Activated T-cell treated with anti-CD3 and anti-CD28 coated beads for 48 hours (primary cell): ENCODE measurements at places on chromosomes 1 and 21.

DNA sequence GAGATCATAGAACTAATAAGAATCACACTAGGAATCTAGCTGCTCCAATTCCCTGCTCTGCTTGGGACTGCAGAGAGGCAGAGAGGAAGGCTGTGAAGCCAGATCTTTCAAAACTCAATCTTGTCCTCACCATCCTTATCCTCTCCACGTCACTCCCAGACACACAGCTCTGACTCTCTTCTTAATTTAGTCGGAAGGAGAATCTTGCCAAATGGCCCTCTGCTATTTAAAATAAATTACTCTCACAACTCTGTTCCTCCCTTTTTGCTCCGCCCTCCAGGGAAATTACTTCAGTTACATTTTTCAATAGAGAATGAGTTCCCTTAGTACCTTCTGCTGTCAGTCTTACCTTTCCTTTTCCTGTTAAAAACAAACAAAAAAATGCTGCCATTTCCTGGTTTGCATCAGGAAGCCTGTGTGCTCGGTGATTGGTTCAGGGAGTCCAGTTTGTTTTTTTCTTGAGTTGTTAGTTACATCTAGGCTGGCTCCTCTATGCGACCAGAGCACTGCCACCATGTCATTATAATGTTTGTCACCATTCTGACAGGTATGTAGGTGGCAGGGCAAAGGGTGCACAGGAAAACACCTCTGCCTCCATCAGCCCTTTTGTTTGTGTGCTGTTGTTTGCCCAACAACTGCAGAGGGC is 80.1 kb downstream of the FCRL5 start:
- no peak for DNase-seq

DNA sequence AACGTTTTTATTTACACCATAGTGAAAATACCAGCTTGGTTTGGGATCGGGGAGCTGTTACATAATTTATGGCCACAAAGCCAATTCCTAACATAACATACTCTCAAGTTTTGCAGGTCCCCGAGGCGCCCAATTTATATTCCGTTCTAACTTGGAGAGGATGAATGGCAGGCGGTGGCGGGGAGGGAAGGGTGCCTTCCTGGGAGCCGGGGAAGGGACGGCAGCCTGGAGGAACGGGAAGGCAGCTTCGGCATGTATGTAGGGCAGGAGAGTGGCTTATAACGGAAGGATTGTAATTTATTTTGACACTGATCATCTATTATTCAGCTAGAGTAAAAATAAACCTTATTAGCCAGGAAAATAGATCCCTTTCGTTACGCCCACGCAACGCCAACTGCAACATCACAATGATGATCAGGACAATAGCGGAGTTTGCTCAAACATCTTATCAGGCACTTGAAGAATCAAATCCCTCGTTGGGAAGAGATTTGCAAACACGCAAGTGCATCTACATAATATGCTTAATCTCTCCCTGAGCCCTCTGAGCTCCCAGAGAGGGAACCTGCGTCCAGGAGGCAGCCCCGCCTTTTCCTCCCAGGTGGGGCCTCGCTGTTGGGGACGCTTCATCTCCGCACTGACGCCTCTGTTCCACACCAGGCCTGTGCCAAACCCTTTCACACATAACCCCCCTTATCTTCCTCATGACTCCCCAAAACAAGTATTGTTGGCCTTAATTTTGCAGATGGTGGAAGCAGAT is 93.7 kb upstream of the C1orf174 start:
- no peak for DNase-seq

DNA sequence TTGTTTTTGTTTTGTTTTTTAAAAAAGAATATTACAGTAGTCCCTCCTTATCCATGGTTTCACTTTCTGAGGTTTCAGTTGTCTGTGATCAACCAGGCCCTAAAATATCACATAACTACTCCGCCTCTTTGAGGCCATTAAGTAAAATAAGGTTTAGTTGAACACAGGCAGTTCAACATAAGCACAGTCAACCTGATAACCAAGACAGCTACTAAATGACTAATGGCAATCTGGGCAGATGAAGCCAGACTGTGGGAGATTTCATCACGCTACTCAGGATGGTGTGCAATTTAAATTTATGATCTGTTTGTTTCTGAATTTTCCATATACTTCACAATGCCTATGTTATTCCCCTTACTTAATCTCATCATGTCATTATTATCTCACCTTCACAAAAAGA is 30.1 kb downstream of the LDLRAD1 start:
- DNase-seq = no peak

DNA sequence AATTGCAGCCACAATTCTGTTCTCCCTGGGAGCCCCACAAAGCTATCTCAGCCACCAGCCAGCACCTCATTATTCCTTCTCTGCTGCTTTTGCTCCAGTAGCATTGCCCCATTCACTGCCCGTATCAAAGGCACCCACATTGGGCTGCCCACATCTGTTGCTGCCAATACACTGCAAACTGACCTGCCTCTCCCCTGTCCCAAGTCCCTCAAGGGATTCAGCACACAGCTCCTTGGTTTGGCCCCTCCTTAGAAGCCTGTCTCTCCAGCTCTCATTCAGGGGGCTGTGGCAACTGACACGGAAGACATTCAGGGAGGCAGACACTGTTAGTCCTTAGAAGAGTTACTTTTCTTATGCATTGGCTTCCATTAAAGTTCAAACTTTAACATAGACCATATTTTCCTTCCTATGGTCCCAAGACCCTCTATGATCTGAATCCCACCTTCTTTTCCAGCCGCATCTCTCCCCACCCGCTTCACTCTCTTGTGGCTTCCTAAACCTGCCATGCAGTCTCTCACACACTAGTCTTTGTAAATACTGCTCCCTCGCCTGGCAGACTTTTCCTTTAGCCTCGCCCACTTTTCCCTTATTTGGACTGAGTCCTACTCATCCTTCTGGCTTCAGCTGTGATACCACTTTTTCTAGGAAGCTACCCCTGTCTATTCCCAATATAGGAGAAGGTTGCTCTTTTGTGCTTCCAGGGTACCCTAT is 19.3 kb upstream of the KLHDC8A start:
- no peak for DNase-seq

- DNase-seq = no peak
Observed at GRCh38 chr1:24987875-24988557, 57.9 kb upstream of the RUNX3 start.

DNA sequence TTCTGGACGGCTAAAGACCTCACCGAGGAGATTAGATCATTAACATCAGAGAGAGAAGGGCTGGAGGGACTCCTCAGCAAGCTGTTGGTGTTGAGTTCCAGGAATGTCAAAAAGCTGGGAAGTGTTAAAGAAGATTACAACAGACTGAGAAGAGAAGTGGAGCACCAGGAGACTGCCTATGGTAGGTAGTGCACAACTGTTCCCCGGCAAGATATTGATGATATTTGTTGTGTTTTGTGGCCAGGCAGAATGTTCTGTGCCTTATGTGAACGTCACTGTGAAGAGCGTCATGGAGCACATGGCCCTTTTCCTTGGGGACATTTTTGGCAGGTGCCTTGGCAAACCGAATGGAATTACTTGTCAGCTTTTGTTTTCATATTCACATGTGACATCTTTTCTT is 191.7 kb downstream of the DISC1 start:
- DNase-seq = no peak

- no peak for DNase-seq
Observed at GRCh38 chr1:25864434-25864833, 5.2 kb upstream of the AUNIP start.

DNA sequence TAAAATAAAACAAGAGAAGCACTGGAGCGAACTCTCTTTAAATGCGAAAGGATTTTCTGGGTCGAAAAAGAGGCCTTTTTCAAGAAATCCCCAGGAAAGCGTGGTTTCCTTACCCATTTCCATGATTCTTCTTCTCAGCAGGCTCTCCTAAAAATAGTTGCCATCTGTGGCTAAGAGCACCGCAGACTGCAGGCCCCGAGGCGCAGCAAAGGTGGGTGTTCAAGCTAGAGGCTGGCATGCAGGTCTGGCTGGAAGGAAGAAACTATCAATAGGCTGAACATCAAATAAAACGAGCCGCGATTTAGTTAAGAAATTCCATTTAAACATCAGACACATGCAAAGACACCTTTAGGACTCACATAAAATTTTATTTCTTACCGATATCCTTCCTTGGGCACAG is 135.1 kb downstream of the ADAMTS1 start:
- no peak for DNase-seq

- DNase-seq = no peak
Observed at GRCh38 chr1:16451841-16452528, 11.5 kb downstream of the NECAP2 start.

GRCh38 chr1:171929121-171929520 is 87.8 kb downstream of the DNM3 start:
- no peak for DNase-seq

DNA sequence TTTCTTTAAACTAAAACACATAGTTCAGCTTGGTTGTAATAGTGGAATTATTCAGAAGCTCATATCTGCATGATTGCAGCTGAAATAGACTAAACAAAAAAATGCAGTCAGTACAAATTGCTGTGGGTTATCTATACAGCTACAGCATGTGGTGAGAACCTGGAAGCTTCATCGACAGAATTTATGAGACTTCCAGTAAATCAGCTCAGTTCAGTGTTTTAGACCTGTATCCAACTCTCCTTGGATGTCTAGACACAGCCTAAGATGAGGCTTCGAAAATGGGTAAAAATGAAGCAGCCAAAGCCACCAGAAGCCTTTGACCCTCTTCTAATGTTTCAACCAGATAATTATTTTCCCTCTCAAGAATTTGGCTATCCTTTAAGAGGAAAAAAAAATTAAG is 127.1 kb upstream of the C1orf105 start:
- DNase-seq = no peak

GRCh38 chr1:200262326-200262965 is 147.4 kb downstream of the ZNF281 start:
- peak; percentile 12 for DNase-seq

DNA sequence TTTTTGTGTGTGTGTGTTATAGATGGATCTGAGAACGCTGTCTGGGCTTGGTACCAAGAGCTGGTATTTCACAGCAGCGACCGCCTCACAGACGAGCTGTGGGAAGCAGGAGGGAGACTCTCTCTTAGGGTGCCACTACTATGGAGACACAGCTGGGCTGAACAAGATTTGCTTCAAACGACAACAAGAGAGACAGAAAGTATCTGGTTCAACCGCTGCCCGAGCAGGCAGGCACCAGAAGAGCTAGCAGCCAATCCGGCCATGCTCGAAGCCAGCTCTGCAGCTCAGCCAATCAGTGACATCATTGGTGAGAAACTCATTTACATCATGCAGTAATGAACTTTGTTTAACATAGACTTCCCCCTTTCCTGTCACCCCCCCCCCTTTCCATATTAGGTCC is 341.3 kb downstream of the USP25 start:
- DNase-seq = no peak

DNA sequence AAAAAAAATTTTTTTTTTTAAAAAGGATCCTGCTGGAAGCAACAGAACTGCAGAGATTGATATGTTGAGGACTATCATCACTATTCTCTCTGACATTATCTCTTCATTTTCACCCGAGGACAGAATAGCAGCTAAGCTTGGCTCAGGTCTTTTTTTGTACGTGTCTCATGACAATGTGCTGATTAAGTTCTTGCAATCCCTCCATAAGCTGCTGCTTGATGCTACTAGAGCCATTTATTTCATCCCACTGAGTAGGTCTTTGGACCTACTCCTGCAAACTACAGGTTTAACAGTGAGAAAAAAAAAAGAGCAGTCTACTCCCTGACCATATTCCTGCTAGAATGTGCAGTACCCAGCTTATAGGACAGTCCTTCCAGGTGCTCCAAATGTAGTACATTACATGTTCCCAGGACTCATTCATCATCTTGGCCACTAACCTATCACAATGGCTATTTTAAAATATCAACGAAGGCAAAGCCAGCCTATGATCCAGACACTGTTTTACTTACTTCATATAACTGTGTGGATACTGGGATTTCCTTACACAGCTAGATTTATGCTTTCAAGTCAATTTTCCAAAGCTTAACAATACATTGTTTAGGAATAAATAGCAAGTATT is 54.1 kb downstream of the ARHGAP29 start:
- no peak for DNase-seq

- DNase-seq = no peak
Observed at GRCh38 chr1:202085682-202086373, 36.9 kb upstream of the GPR37L1 start.

- peak; percentile 15 for DNase-seq
Observed at GRCh38 chr1:3625151-3625907, 514 bp downstream of the TPRG1L start.

GRCh38 chr21:28523367-28523766 is 469.3 kb downstream of the LTN1 start:
- no peak for DNase-seq

DNA sequence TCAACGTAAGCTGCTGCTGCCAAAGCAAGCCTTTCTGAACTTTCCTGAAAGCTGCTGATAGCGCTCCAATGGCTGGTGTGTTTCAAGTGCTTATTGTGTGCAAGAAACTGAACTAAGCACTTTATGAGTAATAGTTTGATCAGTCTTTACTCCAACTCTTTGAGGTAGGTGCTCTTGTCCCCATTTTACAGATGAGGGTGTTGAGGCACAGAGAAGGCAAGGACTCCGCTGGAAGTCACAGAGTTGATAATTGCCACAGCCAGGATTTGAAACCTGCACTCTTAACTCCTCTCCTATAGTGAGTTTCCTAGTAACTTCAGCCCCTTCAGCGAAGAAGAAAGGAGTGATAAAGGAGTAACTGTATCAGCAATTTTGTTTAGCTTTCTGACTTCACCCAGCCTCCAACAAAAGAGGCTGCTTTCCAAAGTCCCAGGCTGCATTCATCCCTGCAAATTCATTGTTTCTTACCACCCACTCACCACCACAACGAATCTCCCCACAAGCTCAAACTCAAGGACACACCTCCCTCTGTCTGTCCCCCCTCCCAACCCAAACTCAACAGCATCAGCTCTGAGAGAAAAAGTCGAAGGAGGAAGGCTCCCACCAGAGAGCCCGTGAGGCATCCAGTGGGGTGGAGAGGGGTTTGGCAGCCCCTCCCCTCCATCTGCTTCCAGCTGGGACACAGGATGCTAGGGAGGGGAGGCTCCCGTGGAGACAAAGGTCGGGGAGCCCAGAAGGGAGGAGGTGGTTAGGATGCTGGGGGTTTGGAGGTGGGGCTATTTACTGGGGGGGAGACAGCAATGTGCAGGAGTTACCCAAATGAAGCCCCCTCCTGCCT is 139.6 kb downstream of the NAV1 start:
- DNase-seq = no peak

DNA sequence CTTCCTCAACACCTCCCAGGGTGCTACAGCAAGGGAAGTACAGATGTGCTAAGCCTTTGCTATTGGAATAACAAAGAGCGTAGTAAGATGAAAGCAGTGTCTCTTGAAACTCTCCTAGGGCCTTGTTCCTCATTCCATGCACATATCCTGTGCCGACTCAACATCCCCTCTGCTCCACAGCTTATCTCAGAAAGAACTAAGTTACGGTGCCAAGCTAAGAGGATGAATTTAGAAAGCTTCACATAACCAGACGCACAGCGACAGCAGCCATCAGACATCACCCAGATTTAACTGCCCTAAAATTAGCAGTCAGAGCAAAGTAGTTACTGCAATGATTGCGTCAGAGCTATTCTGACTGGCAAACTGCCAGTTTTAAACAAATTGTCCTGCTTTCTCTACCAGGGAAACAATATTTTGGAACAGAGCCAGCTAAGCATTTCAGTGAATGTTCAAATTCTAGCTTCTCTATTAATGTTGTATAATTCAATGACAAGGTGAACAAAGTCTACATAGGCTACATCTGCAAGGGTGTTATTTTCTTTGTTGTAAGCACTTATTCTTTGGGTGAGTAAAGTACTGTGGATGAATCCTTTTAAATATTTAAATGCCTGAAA is 9.5 kb downstream of the SIPA1L2 start:
- DNase-seq = no peak

- no peak for DNase-seq
Observed at GRCh38 chr1:110774398-110774797, 98.5 kb upstream of the CD53 start.
